ENCODE measurements at places on chromosomes 3 and 15.

GRCh38 chr15:40776537-40777141 is 6.9 kb downstream of the C15orf62 start:
- no peak for DNase-seq

DNA sequence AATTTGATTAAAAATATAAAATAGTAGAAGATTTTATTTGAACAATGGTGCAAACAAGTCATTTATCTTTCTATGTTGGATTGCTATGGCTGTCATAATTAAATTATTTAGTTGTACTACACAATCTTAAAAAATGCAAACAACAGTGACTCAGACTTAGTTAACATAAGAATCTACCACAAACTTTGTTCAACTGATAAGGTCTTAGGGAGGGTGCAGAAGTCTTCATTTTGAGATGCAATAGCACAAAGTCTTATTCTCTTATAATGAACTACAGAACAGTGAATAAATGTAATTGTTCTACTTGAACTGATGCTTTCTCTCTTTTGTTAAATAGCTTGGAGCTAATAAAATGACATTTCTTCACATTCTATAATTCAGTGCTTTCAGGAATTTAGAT is 482.8 kb upstream of the NAALADL2 start:
- DNase-seq = no peak

DNA sequence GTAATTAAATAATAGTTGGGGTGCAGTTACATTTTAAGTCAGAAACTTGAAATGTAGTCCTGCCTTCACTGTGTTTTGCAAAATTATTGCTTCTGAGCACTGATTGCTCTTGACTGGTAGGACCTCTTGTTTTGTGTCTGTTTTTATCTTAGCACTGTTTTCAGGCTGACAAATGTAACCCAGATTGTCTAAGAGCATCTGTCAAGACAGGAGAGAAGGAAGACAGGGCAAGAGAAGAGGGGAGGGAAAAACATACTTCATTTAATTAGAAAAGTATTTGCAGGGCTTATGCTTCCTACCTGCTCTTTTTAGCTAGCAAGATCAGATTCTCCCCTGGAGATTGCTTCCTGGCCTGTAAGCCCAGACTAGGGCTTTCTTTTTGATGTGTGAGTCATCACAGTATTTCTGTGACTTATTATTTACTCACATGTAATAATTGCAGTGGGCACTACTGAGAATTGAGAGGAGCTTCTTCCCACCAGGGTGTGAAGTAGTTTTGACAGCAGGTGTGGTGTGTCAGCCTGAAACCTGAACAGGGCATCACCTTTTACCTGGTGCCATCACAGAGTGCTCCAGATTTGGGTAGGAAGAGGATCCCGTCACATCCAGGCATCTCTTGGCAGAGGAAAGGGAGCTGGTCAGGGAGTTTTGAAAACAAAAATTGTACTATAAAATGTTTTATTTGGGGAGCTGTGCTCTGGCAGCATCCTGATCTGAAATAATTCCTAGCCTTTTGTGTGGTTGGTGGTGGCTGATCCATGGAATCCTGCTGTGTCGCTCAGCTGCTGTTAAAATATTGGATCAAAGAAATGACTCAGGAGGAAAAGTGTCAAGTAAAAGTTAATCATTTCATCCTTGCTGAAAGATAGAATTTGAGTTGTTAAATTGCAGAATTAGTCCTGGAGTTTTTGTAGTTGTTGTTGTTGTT is 98.2 kb downstream of the TMEM108 start:
- no peak for DNase-seq

- no peak for DNase-seq
Measured at GRCh38 chr3:154304116-154304786, 20.0 kb downstream of the DHX36 start.

All from HS-5 (cell line).